ENCODE measurements at places on chromosomes 5 and 9.

- DNase-seq: peak; percentile 50
Observed at GRCh38 chr5:148740966-148741742, 85.3 kb upstream of the ADRB2 start.

DNA sequence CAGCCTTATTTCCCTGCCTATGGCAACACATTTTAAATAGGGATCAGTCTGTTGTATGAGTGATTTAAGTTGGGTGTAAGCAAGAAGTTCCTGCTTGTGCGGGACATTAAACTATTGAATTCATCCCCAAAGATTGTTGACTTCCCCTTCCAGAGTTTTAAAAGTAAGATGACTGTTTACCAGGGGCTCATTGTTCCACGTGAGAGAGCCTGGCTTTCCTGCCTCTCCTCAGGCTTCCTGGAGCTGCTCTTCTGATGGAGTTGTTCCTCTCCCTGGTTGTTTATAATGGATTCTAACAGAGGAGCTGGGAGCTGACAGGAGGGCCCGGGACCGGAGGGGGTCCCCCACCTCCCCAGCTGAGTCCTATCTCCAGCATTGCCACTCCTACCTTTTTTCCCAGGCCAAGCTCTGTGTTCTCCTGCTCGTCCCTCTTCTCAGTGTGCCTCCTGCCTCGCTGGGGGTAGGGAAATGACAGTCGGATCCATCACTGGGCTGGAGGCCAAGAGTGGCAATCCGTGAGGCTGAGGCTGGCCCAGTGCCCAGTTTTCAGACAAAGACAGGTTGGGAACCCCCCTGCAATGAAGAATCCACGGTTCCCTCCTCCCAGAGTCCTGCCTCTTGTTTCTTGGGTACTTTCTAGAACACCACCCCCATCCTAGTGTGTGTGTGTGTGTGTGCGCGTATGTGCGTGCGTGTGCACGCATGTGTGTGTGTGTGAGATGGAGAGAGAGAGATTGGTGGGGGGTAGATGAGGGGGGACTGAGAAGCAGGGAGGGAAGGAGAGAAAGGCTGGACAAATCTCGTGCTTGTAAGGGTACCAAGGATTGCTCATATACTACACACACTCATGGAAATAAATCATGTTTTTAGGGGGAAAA is 123.7 kb upstream of the NFIB start:
- no peak for DNase-seq

DNA sequence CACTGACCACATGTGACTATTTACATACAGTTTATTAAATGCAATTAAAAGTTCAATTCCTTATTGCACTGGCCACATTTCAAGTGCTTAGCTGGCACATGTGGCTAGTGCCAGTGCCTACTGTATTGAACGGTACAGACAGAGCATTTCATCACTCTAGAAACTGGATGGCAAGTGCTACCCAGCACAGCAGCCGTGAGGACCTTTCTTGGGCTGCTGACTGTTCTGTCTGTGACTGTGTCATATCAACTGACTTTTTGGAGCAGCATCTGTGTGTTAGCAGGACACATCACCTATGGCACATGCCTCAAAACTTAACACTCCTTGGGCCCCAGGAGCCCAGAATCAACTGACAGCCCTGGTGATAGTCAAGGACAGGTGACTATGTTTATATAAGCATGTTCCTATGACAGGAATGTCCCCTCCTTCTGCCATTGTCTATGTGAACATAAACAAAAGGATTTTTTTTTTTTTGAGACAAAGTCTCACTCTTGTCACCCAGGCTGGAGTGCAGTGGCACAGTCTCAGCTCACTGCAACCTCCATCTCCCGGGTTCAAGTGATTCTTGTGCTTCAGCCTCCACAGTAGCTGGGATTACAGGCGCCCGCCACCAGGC is 8.9 kb downstream of the IRF1 start:
- no peak for DNase-seq

GRCh38 chr9:126334721-126335621 is 8.3 kb downstream of the MVB12B start:
- no peak for DNase-seq

DNA sequence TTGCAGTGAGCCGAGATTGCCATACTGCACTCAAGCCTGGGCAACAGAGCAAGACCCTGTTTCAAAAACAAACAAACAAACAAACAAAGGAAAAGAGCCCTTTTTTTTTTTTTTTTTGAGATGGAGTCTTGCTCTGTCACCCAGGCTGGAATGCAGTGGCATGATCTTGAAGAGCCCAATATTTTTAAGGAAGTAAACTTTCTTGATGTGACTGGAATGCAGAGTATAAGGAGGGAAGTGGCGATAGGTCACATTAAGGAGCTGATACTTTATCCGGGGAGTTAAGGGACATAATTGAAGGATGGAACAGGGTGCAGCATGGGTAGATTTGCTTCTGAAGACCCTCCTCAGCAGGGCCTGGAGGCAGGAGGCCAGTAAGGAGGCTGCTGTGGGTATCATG is 13.0 kb downstream of the NAIF1 start:
- no peak for DNase-seq
